WTC11 (cell line): ENCODE measurements at places on chromosomes 5 and 9. TPM values are rescaled to one million over a fixed set of nuclear protein-coding genes. Genes with fewer than 3 reads are reported as not detected.

DNA sequence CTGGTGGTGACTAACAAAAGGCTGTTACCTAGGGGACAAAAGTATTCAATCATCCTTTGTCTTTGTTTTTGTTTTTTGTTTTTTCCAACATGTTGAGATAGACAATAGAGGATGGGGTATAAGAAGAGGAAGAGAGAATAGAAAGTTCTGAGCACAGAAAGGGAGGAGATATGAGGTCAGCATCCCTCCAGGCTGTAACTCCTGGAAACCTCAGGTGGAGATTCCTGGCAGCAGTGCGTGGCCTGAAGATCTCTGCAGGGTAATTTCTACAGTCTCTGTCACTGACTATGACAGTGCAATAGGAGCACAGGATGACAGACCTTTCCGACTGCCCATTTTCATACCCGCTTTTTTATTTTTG lies 112.1 kb downstream of the ADRB2 start:
- H3K4me1 ChIP-seq, result peaks cover 29% of the 10 kb centered on the region
- H3K4me3 ChIP-seq, result no peak overlapping the region
- peaks cover 3% of the 10 kb centered on the region; the same call in 1 of the 2 replicates for H3K27me3 ChIP-seq
- DNase-seq, result no peak
- H3K27ac ChIP-seq, result no peak overlapping the region
- H3K36me3 ChIP-seq, result peaks cover 3% of the 10 kb centered on the region; the same call in 1 of the 2 replicates

- H3K27me3 ChIP-seq, result peaks cover 23% of the 10 kb centered on the region
- no peak overlapping the region for H3K27ac ChIP-seq
- H3K4me1 ChIP-seq, result peaks cover 30% of the 10 kb centered on the region
- H3K36me3 ChIP-seq, result peaks cover 6% of the 10 kb centered on the region
Measured at GRCh38 chr9:129570450-129571297, 50.2 kb downstream of the C9orf50 start.

DNA sequence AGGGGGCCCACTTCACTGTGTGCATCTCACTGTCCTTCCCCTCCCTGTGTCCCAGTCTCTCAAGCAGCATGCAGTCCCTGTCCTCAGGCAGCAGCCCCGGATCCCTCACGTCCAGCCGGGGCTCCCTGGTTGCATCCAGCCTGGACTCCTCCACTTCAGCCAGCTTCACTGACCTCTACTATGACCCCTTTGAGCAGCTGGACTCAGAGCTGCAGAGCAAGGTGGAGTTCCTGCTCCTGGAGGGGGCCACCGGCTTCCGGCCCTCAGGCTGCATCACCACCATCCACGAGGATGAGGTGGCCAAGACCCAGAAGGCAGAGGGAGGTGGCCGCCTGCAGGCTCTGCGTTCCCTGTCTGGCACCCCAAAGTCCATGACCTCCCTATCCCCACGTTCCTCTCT lies 62.8 kb upstream of the RARS1 start:
- H3K4me3 ChIP-seq, result no peak overlapping the region
- peaks cover 6% of the 10 kb centered on the region; the same call in 1 of the 2 replicates for H3K36me3 ChIP-seq
- no peaks in the 10 kb centered on the region for H3K27me3 ChIP-seq
- no peak overlapping the region for H3K27ac ChIP-seq

- no peak overlapping the region for H3K4me3 ChIP-seq
- H3K4me1 ChIP-seq, result no peaks in the 10 kb centered on the region
- peaks cover 6% of the 10 kb centered on the region; the same call in 1 of the 2 replicates for H3K27me3 ChIP-seq
- no peak for DNase-seq
Measured at GRCh38 chr9:132712753-132713152, 42.5 kb downstream of the GTF3C4 start.

- peaks cover 33% of the 10 kb centered on the region for H3K4me1 ChIP-seq
- DNase-seq, result no peak
- peak overlapping the region; percentile 95 for H3K27ac ChIP-seq
- no peak overlapping the region for H3K4me3 ChIP-seq
- H3K27me3 ChIP-seq, result no peaks in the 10 kb centered on the region
- H3K36me3 ChIP-seq, result peaks cover 21% of the 10 kb centered on the region
Measured at GRCh38 chr9:128898382-128898781, 16.4 kb downstream of the LRRC8A start.

- peaks cover 98% of the 10 kb centered on the region for H3K27me3 ChIP-seq
- H3K4me1 ChIP-seq, result peaks cover 65% of the 10 kb centered on the region
- no peak overlapping the region for H3K4me3 ChIP-seq
Measured at GRCh38 chr9:132587592-132587955, 5.2 kb downstream of the BARHL1 start.

DNA sequence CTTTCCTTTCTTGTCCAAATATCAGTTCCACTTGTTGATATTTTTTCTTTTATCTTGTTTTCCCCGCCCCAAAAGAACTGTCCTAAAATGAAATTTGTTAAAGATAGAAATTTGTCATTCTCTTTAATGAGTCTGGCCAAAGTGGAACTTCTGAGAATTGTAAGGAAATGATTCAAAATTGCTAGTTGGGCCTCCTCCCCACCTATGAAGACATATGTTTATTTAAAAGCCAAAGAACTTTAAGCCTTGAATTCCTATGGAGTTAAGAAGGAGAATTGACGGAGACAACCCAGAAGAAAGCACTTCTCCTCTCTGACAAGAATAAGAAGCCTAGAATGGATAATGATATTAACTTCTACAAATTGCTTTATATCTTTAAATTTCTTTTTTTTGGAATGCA lies 59.1 kb upstream of the ALDH1A1 start:
- H3K27ac ChIP-seq, result no peak overlapping the region
- H3K36me3 ChIP-seq, result no peaks in the 10 kb centered on the region
- DNase-seq, result no peak

DNA sequence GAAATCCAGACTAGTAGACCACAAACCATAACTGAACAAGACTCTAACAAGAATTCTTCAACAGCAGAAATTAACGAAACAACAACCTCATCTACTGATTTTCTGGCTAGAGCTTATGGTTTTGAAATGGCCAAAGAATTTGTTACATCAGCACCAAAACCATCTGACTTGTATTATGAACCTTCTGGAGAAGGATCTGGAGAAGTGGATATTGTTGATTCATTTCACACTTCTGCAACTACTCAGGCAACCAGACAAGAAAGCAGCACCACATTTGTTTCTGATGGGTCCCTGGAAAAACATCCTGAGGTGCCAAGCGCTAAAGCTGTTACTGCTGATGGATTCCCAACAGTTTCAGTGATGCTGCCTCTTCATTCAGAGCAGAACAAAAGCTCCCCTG lies 68.6 kb downstream of the VCAN start:
- H3K36me3 ChIP-seq, result peaks cover 55% of the 10 kb centered on the region
- H3K4me3 ChIP-seq, result no peak overlapping the region
- H3K27me3 ChIP-seq, result no peaks in the 10 kb centered on the region
- H3K27ac ChIP-seq, result no peak overlapping the region

- H3K36me3 ChIP-seq, result no peaks in the 10 kb centered on the region
- H3K4me1 ChIP-seq, result peaks cover 63% of the 10 kb centered on the region
- H3K4me3 ChIP-seq, result peak overlapping the region; percentile 23
- peak overlapping the region; percentile 90 for H3K27ac ChIP-seq
Measured at GRCh38 chr5:139635606-139636206, 12.4 kb upstream of the CXXC5 start.

GRCh38 chr9:129612123-129612522 lies 8.8 kb downstream of the C9orf50 start:
- H3K27me3 ChIP-seq, result peaks cover 11% of the 10 kb centered on the region
- H3K4me1 ChIP-seq, result peaks cover 16% of the 10 kb centered on the region
- no peak overlapping the region for H3K4me3 ChIP-seq

GRCh38 chr5:147372191-147372590 lies 137.4 kb downstream of the STK32A start:
- H3K27me3 ChIP-seq, result no peaks in the 10 kb centered on the region
- no peak overlapping the region for H3K4me3 ChIP-seq
- H3K4me1 ChIP-seq, result peaks cover 11% of the 10 kb centered on the region
- no peak overlapping the region for H3K27ac ChIP-seq
- no peak for DNase-seq

DNA sequence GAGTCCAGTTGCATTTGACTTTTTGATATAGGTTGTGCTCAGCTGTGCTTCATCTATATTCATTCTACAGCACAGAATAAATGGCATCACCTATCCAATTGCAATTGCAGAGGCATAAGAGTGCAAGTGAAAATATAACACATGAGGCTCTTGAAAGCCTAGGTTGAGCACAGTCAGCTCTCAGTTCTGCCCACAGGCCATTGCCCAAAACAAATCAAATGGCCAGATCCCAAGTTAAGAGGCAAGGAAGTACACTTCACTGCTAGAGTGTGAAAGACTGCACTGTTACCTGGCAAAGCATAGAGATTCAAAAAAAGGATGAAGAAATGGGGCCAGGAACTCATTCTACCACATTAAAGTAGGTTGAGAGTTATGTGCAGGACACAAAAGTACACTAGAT lies 305.5 kb upstream of the SEMA6A start:
- peaks cover 3% of the 10 kb centered on the region; the same call in 1 of the 2 replicates for H3K27me3 ChIP-seq
- peaks cover 5% of the 10 kb centered on the region for H3K4me1 ChIP-seq
- DNase-seq, result no peak

- H3K4me1 ChIP-seq, result peaks cover 46% of the 10 kb centered on the region
- H3K36me3 ChIP-seq, result no peaks in the 10 kb centered on the region; the same call in 1 of the 2 replicates
- H3K27me3 ChIP-seq, result no peaks in the 10 kb centered on the region
- peak overlapping the region; percentile 97 for H3K27ac ChIP-seq
- DNase-seq, result peak; percentile 27
Measured at GRCh38 chr9:14251154-14252071, 62.5 kb downstream of the NFIB start.

- H3K27ac ChIP-seq, result no peak overlapping the region
- no peak overlapping the region for H3K4me3 ChIP-seq
- no peaks in the 10 kb centered on the region for H3K27me3 ChIP-seq
- H3K4me1 ChIP-seq, result peaks cover 16% of the 10 kb centered on the region
- no peak for DNase-seq
Measured at GRCh38 chr9:93099551-93100275, 3.7 kb downstream of the CARD19 start.

DNA sequence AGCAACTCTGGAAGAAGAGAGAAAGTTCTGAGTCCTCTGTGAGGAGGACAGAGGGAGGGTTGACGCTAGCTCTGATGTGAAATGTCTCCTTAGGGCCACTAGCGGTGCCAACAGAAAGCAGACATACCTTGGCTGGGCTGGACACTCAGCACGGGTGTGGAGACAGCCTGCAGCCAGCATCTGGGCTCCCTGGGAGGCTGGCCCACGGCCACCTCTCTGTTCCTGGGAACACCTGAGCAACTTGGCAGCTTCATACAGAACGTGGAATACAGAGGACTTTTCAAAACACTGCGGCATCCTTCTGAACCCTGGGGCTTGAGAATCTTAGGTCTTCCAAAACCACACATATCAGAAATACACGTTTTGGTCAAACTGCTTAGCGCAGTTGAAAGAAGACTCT lies 269.1 kb downstream of the FSTL4 start:
- H3K27me3 ChIP-seq, result peaks cover 21% of the 10 kb centered on the region
- H3K27ac ChIP-seq, result no peak overlapping the region
- no peaks in the 10 kb centered on the region for H3K36me3 ChIP-seq
- H3K4me1 ChIP-seq, result peaks cover 61% of the 10 kb centered on the region
- no peak for DNase-seq

GRCh38 chr5:76345582-76345981 lies 57.5 kb upstream of the IQGAP2 start:
- no peak overlapping the region for H3K4me3 ChIP-seq
- peaks cover 28% of the 10 kb centered on the region for H3K4me1 ChIP-seq
- no peaks in the 10 kb centered on the region for H3K36me3 ChIP-seq
- no peak overlapping the region for H3K27ac ChIP-seq

DNA sequence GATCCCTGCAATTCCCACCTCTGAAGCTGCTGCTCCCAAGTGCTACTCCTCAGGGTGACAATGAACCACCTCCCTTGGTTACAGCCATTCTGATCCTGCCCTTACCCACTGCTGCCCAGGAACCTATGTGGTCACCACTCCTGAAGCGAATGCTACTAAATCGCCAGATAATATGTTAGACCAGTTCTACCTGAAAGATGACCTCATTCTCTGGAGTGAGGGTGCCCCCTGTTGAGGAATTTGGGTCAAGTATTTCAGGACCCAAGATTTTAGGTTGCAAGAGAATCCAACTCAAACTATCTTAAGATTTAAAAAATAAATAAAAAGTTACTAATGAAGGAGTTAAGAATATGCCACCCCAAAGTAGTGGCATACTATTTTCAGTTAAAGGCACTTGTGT lies 5.8 kb upstream of the SNAPC3 start:
- peak; percentile 56 for DNase-seq
- H3K4me1 ChIP-seq, result peaks cover 24% of the 10 kb centered on the region
- H3K36me3 ChIP-seq, result no peaks in the 10 kb centered on the region
- H3K4me3 ChIP-seq, result no peak overlapping the region
- no peak overlapping the region for H3K27ac ChIP-seq

- no peak overlapping the region for H3K27ac ChIP-seq
- H3K4me1 ChIP-seq, result no peaks in the 10 kb centered on the region
- no peak for DNase-seq
- H3K36me3 ChIP-seq, result no peaks in the 10 kb centered on the region
- no peak overlapping the region for H3K4me3 ChIP-seq
Measured at GRCh38 chr9:73349476-73349875, 197.8 kb downstream of the ANXA1 start.

- no peaks in the 10 kb centered on the region for H3K36me3 ChIP-seq
- H3K27me3 ChIP-seq, result no peaks in the 10 kb centered on the region
- no peak overlapping the region for H3K4me3 ChIP-seq
- peaks cover 4% of the 10 kb centered on the region; the same call in 1 of the 2 replicates for H3K4me1 ChIP-seq
Measured at GRCh38 chr9:3541206-3541605, 15.4 kb upstream of the RFX3 start.

DNA sequence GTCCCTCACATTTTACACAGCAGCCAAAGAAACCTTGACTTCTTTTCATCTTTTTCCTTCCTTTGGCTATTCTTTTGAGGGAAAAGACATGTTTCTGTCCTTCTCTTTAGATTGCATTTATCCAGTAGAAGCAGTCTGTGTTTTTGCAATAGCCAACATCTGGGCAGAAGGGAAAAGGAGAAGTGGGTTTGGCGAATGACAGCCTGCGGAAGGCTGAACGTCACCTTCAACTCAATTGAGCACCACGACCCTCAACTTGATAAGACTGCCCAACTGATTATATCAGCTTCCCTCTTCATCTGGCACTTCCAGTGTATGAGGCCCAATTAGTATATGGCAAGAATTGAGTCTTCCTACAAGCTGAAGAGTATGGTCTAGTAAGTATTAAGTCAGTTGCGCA lies 1997.6 kb upstream of the WWC1 start:
- no peak for DNase-seq
- no peak overlapping the region for H3K4me3 ChIP-seq
- H3K27me3 ChIP-seq, result no peaks in the 10 kb centered on the region
- no peak overlapping the region for H3K27ac ChIP-seq
- no peaks in the 10 kb centered on the region for H3K4me1 ChIP-seq

GRCh38 chr5:172549696-172550095 lies 91.4 kb upstream of the NEURL1B start:
- no peak for DNase-seq
- no peaks in the 10 kb centered on the region for H3K36me3 ChIP-seq
- no peak overlapping the region for H3K27ac ChIP-seq
- peaks cover 13% of the 10 kb centered on the region for H3K27me3 ChIP-seq
- peaks cover 7% of the 10 kb centered on the region for H3K4me1 ChIP-seq
- no peak overlapping the region for H3K4me3 ChIP-seq

Gene FLT4
- 11.0 to 12.7 TPM (median 12.4 TPM) in 3 replicates for total RNA-seq

Gene SARDH
- total RNA-seq, result 8.5 to 15.2 TPM (median 13.7 TPM) in 3 replicates

Gene PCDHGB4
- 7.8 to 9.1 TPM (median 8.8 TPM) in 3 replicates for total RNA-seq

Gene TMEM174
- total RNA-seq, result not detected in 3 replicates

Gene PLEKHG4B
- total RNA-seq, result 51.4 to 53.0 TPM (median 52.1 TPM) in 3 replicates

Gene HAPLN1
- 5.3 to 9.4 TPM (median 7.6 TPM) in 3 replicates for total RNA-seq

Gene BAAT
- 0.11 to 0.17 TPM (median 0.14 TPM) in 3 replicates for total RNA-seq

Gene MTREX
- total RNA-seq, result 107 to 113 TPM (median 110 TPM) in 3 replicates
